ENCODE measurements at places on chromosomes 7 and 10. TPM values are rescaled to one million over a fixed set of nuclear protein-coding genes. Genes with fewer than 3 reads are reported as not detected.

DNA sequence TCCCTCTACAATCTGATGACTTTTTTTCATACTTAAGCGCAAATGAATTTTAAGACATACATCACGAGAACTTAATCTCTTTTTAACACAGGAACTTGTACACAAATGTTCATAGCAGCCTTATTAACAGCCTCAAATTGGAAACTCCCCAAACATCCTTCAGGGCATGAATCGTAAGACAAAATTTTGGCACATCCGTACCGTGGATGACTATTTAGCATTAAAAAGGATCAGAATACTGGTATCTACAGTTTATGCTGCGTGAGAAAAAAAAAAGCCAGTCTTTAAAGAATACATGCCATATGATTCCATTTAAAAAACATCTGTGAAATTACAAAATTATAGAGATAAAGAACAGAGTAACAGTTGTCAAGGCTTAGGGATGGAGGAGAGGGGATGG, 46.8 kb downstream of the PDE1C start:
- no peaks in the 10 kb centered on the region for H3K27me3 ChIP-seq
- H3K4me1 ChIP-seq: no peaks in the 10 kb centered on the region
- DNase-seq: no peak
- H3K36me3 ChIP-seq: no peaks in the 10 kb centered on the region
- no peak overlapping the region for H3K4me3 ChIP-seq
- H3K27ac ChIP-seq: no peak overlapping the region

GRCh38 chr10:94027197-94027596, 33.5 kb downstream of the PLCE1 start:
- no peak for DNase-seq
- no peak overlapping the region for H3K27ac ChIP-seq
- no peaks in the 10 kb centered on the region for H3K36me3 ChIP-seq
- no peaks in the 10 kb centered on the region for H3K27me3 ChIP-seq
- H3K4me3 ChIP-seq: no peak overlapping the region

DNA sequence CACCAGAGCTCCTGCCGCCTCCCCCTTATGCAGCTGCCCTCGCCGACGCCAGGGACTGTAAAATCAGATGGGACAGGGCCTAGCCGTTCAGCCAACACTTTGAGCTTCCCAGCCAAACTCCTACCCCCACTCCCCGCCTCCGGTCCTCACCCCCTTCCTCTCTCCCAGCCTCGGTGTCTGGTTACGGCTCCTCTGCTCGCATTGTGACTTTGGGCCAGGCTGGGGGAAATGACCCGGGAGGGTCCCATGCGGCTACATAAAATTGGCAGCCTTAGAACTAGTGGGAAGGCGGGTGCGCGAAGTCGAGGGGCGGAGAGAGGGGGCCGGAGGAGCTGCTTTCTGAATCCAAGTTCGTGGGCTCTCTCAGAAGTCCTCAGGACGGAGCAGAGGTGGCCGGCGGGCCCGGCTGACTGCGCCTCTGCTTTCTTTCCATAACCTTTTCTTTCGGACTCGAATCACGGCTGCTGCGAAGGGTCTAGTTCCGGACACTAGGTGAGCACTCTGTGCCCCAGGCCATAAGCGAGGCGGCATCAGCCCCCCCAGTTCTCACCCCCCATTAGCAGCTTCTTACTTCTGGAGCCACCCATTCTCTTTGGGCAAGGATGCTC, at the start of gene KAZALD1:
KAZALD1 (plus strand) TSS at position 366 of the 608 bp plus-strand sequence. CDS start 604 bp downstream, outside the sequence.
- peak; percentile 63 for DNase-seq
- peak within 1 kb of the TSS; percentile 74 for H3K4me3 ChIP-seq
- no peaks in the 10 kb centered on the region for H3K36me3 ChIP-seq
- peaks cover 36% of the 10 kb centered on the region for H3K4me1 ChIP-seq
- no peaks in the 10 kb centered on the region for H3K27me3 ChIP-seq
- H3K27ac ChIP-seq: peak within 1 kb of the TSS; percentile 99

DNA sequence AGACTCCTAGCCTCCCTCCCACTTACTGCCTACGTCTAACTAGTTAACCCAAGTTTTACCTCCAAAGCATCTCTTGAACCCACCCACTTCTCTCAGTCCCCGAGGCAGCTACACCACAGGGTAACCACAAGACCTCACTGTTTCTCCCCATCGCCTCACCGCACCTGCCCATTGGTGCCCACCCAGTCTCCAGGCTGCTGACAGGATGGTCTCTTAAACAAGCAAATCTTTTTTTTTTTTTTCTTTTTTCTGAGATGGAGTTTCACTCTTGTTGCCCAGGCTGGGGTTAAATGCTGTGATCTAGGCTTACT, 47.0 kb downstream of the DENND2A start:
- DNase-seq: no peak
- no peak overlapping the region for H3K4me3 ChIP-seq
- H3K36me3 ChIP-seq: no peaks in the 10 kb centered on the region
- no peak overlapping the region for H3K27ac ChIP-seq
- H3K4me1 ChIP-seq: no peaks in the 10 kb centered on the region
- no peaks in the 10 kb centered on the region for H3K27me3 ChIP-seq

DNA sequence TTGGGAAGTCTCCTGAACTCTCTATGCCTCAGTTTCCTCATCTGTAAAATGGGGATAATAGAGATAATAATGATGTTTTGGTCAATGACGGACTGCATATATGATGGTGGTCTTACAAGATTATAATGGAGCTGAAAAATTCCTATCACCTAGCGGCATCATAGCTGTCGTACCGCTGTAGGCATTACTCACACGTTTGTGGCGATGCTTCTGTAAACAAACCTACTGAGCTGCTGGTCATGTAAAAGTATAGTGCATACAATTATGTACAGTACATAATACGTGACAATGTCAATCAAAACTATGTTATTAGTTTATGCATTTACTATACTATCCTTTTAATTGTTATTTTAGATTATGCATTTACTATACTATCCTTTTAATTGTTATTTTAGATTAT, 339.1 kb upstream of the NPVF start:
- H3K4me3 ChIP-seq: no peak overlapping the region
- H3K36me3 ChIP-seq: no peaks in the 10 kb centered on the region
- DNase-seq: no peak
- H3K27ac ChIP-seq: no peak overlapping the region
- H3K27me3 ChIP-seq: no peaks in the 10 kb centered on the region

The TMEM140 gene
- total RNA-seq: 6.3 TPM

The WDR86 gene
- total RNA-seq: 20.3 TPM

GRCh38 chr7:39417642-39418041, 148.6 kb upstream of the YAE1 start:
- no peak overlapping the region for H3K27ac ChIP-seq
- H3K4me3 ChIP-seq: no peak overlapping the region
- no peaks in the 10 kb centered on the region for H3K36me3 ChIP-seq
- no peaks in the 10 kb centered on the region for H3K27me3 ChIP-seq

- peak; percentile 63 for DNase-seq
- no peak overlapping the region for H3K27ac ChIP-seq
- no peak overlapping the region for H3K4me3 ChIP-seq
- no peaks in the 10 kb centered on the region for H3K36me3 ChIP-seq
These were observed 98.2 kb upstream of the DKK1 start for GRCh38 chr10:52215745-52216361.

- peaks cover 26% of the 10 kb centered on the region for H3K4me1 ChIP-seq
- no peak overlapping the region for H3K27ac ChIP-seq
- no peak overlapping the region for H3K4me3 ChIP-seq
- H3K36me3 ChIP-seq: no peaks in the 10 kb centered on the region
These were observed 145.7 kb downstream of the MAPK8 start for GRCh38 chr10:48451969-48452878.

DNA sequence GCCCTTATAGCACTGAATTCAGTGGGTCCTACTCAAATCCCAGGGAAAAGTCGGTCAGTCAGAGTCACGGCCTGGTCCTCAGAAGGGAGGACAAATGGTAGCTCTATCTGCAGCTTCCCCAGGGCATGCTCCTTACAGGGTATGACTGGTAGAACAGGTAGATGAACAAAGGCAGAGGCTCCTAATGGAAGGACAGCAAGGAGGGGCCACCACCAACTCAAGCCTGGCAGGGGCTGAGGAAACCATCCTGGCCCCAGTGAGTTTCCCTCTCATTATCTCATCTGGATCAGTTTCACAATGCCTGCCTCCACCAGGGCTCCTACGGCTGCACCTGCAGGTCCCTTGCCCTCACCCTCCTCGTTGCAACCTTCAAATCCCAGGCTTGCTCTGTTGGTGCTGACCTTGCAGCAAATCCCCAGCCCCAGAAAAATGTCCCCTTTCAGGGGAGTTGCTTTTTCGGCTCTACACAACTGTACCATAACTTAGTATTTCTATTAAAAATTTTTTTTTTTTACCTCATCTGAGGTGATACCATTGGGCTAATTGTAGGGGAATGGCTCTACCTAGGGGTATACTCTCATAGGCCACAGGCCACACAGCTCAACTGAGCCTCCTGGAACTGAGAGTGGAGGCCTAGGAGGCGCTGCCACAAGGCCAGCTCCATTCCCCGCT, 2.4 kb upstream of the MYO1G start:
- H3K4me3 ChIP-seq: no peak overlapping the region
- no peaks in the 10 kb centered on the region for H3K27me3 ChIP-seq
- DNase-seq: no peak
- H3K36me3 ChIP-seq: no peaks in the 10 kb centered on the region
- peaks cover 11% of the 10 kb centered on the region for H3K4me1 ChIP-seq
